ENCODE measurements at places on chromosomes 2 and 18. TPM values are rescaled to one million over a fixed set of nuclear protein-coding genes. Genes with fewer than 3 reads are reported as not detected.

The KRTCAP3 gene
- 0.60 TPM for total RNA-seq

DNA sequence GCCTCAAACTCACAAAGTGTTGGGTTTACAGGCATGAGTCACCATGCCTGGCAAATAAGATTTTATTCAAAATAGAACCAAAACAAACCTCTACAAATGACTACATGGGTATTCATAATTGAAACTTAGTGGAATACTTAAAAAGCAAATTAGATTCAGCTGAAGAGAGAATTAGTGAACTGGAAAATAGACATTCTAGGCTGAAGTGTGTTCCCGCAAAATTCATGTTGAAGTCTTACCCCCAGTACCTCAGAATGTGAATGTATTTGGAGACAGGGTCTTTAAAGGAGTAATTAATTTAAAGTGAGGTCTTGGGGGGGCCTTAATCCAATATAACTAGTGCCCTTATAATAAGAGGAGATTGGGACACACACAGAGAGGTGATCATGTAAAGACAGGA, 88.5 kb upstream of the OTOS start:
- no peak for DNase-seq

The HJURP gene
- total RNA-seq: 0.41 TPM

DNA sequence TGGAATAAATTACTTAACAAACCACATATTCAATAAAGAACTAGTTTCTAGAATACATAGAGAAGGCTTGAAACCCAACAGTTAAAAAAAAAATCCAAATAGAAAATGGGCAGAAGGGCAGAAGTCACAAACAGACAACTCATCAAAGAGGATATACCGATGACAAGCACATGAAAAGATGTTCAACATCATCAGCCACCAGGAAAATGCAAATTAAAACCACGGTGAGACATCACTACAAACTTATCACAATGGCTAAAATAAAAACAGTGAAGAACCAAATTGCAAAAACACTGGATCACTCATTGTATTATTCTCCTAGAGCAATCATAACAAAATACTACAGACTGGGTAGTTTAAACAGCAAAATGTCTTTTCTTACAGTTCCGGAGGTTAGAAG, 14.5 kb downstream of the SESTD1 start:
- no peak for DNase-seq

The SPEG gene
- total RNA-seq: 119 TPM

- DNase-seq: no peak
Observed at GRCh38 chr2:155815851-155816250, 516.7 kb downstream of the NR4A2 start.

DNA sequence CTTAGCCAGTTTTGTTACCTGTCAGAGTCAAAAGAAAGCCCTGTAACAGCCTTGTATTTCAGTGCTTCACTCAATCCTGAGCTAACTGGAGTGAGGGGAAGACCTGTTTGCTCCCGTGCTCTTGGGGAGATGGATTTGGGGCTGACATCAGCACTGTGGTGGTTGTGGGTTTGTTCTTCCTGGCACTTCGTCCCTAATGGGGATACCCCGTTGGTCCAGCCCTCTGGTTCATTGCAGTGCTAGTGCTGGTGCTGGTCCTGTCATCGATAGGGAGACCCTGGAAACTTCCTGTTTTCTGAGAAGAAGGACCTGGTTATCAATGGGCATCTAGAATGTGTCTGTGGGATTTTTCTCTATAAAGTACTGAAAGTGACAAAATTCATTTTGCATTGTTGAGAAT, 205.4 kb downstream of the ZNF407 start:
- no peak for DNase-seq

DNA sequence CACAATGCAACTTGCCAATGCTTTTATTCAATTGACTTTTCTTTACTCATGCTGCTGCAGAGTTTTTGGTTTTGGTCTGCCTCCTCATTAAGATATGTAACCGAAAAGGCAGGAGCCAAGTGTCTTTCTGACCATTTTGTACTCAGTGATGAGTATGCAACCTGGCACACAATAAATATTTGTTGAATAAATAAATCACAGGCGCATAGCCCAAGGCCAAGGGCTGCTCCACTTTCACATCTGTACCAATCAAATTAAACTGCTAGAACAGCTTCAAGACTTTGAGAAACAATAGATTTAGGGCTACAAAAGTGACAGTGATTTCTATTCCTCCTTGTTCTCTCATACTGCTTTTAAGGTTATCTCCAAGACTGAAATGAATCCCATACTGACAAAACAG, 828.2 kb downstream of the RNF144A start:
- no peak for DNase-seq

- no peak for DNase-seq
Observed at GRCh38 chr2:113212245-113213060, 38.7 kb downstream of the PSD4 start.

DNA sequence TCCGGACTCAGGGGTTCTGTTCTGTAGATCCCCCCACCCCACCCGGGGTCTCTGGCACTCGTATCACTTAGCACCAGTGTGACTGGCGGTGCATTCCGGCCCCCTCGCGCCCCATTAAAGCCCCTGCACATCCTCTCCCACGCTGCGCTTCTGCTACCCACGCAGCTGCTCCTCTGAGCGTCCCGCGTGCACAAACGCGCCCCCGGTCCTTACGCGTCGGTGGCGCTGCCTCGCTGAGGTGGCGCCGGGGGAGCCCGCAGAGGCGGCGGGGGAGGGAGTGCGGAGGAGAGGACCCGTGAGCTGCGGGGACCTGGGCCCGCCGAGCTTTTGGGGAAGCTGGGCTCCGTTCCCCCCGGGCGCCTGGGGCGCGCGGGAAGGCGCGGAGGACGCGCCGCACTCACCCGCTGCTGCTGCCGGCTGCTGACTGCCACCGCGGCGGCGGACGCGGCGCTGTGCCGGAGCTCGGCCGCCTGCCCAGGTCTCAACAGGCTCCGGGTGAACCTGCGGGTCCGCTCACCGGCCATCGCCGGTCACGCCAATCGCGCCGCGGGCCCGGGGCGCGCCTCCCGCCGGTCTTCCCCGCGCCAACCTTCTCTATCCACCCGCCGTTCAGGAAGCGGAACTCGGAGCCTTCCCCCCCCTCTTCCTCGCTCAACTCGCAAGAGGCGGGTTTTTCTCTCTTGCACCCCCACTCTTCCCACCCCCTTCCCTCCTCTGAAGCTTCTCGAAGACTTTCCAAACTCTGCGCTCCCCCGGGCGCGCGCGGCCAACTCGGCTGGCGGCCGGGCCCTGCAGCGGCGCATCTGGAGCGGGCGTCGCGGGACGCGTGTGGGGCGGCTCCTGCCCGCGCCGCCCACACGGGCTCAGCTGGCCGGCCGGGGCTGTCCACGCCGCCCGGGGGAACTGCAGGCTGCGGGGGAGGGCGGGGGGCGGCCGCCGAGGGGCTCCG, at the start of gene DOCK10:
Gene DOCK10, minus strand, starts transcription at position 618 of the 949 bp plus-strand sequence. Its CDS starts 94 bp downstream, at position 524.
- peak; percentile 69 for DNase-seq

DNA sequence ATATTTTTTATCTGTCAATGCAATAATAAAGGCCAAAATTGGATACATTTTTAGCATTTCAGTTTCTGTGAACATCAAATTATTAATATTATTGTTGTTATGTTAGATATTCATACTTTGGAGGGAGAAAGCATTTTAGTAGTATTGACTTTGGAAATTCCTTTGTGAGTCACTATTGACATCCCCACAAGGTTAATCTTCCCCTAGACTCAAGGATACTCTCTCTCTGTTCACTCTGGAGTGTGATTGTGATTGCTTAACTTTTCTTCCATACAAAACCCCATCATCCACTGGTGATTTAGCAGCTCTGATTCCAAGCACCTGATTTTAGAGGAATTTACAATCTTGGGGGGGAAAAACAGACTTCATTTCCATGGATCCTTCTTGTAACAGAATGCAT, 352.0 kb downstream of the THSD7B start:
- DNase-seq: no peak

GRCh38 chr18:77165503-77166188, 33.1 kb upstream of the MBP start:
- peak; percentile 81 for DNase-seq

Data from Right ventricle myocardium inferior (tissue), 1 donor.